Activated CD8-positive, alpha-beta memory T cell treated with anti-CD3 and anti-CD28 coated beads for 48 hours (primary cell): ENCODE measurements at places on chromosomes 11 and 22.

- no peak for DNase-seq
Measured at GRCh38 chr11:134841972-134842371, 429.9 kb upstream of the B3GAT1 start.

DNA sequence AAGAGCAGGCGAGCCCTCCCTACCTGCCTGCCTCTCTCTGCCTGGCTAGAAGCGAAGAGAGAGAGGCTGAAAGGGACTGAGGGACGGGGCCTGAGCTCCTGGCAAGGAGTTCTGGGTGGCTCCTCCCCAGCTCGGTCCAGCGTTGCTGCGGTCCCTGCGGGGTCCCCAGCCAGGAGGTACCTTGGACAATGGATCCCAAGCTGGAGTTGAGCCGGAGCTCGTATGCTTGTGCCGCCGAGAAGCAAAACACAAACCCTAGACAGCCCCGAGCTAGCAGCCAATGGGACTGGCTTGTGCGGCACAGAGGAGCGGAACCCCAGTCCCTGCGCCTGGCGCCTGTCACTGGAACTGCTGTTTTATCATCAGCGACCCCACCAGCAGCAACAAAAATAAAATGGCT, 18.3 kb downstream of the SLC25A18 start:
- no peak for DNase-seq

- DNase-seq, result peak; percentile 57
Measured at GRCh38 chr22:37230673-37231405, 13.2 kb downstream of the RAC2 start.

DNA sequence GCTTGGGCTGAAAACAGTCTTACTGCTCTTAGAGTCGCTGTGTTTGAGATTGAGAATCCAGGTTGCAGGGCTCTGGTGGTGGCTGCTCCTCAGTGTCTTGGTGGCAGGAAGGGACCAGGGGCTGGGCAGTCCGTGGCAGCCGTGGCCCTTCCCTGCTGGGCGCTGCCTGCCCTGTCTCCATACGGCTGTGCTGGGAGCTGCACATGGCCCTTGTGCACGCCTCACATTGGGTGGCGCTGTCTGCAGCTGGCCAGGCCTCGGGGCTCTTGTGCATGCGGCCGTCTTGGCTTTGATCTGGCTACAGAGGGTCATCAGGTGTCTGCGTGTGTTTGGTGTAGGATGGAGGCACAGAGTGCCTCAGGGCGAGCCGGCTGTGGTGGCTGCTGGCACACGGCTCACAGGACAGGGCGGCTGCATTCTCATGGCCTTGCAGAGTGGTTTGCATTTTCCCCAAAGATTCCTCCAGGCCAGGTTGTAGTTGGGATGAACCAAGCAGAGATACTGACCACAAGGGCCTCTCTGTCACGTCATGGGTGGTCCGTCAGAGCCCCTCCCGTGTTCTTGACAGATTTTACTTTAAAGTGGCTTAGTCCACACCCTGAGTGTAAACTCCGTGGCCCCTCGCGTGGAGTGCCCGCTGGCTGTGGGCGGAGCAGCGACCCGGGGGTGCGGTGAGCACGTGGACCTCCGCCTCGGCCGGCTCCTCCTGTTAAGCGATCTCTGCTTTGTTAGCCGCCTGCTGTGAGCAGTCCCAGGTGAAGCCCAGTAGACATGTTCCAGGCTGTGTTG, 34.7 kb downstream of the MUC6 start:
- no peak for DNase-seq

- DNase-seq, result no peak
Measured at GRCh38 chr11:111510311-111510710, 1.9 kb downstream of the BTG4 start.

- no peak for DNase-seq
Measured at GRCh38 chr22:19360300-19360792, 68.8 kb upstream of the CLTCL1 start.

- DNase-seq, result no peak
Measured at GRCh38 chr22:37534445-37534844, 15.2 kb upstream of the CARD10 start.

- no peak for DNase-seq
Measured at GRCh38 chr11:126137136-126137535, 74.3 kb downstream of the RPUSD4 start.

DNA sequence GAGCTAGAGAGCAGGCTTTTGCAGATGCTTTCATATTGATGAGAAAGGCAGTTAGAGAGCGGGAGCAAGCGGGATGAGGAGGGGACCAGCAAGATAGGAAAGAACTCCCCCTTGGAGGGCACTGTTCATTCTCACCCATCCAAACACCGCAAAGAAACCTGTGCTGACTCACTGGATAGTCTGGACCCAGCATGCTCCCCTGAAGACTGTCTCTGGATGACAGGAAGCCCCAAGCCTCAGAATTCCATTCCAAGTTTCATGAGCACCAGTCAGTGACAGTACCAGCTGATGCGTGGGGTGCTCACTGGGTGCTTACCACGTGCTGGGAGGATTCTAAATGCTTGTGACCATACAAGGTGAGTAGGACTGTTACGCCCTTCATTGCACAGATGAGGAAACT, 34.2 kb downstream of the MICAL3 start:
- no peak for DNase-seq

GRCh38 chr11:102393272-102393730, 46.3 kb downstream of the BIRC2 start:
- DNase-seq, result no peak

GRCh38 chr11:62022211-62022610, 54.8 kb upstream of the FTH1 start:
- DNase-seq, result no peak

DNA sequence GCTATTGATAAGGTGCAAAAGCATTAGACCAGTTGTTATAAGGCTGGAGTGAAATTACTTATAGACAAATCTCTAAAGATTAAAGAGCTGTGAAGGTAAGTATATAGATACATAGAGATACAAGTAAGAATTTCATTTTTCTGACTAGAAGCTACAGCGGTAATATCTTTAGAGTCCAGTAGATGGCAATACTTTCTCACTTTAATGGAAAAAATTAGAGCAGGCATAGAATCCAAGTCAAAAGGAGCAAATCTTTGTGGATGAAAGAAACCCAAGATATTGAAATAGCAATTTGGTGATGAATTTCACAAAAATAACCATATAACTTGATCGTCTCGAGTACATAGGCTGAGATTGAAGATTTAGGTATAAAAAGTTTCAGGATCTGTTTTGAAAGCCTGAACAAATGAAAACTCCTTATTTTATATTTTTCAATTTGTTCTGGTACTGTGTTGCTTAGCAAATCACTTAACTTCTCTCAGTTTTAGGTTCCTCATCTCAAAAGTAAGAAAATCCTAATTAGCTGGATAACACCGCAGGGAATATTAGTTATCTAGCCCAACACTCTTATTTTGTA, 81.9 kb downstream of the UVRAG start:
- DNase-seq, result no peak

GRCh38 chr11:2138431-2139122, 612 bp downstream of the IGF2 start:
- DNase-seq, result no peak

- DNase-seq, result no peak
Measured at GRCh38 chr22:19214078-19214473, 35.5 kb upstream of the SLC25A1 start.

GRCh38 chr22:45424241-45424731, 10.8 kb downstream of the RIBC2 start:
- DNase-seq, result no peak

DNA sequence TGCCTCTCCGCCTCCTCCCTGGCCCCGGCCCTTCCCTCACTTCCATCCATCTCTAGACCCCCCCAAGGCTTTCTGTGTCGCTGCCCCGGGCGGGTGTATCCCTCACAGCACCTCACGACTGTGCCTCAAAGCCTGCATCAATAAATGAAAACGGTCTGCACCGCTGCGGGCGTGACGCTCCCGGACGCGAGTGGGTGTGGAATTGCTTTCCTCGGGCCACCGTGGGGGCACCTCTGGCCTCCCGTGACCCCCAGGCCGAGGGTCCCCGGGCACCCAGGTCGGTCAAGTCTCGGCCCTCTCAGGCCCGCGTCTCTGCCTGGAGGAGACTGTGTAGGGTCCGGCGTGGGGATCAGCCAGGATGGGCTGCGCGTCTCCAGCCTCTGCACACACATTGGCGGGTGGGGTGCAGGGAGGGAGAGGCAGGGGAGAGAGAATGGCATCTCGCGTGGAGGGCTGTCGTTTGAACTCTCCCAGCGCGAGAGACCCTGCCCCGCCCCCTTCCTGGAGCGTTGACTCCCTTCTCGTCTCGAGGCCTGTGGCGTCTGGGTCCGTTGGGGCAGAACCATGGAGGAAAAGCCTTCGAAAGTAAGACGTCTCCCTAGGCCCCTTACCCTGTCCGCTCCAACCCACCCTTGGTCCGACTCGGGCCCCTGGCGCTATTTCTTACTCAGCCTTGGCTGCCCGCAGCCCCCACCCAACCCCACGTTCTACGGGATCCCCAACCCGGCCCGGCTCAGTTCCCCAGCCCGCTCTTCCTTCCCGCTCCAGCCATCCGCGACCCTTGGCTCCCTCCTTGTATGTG, at the start of gene CATSPERZ:
CATSPERZ (plus strand) TSS at position 512 of the 802 bp plus-strand sequence; CDS start at position 565, 53 bp downstream.
- no peak for DNase-seq

GRCh38 chr22:30265131-30265720, 1.4 kb downstream of the OSM start:
- DNase-seq, result no peak

GRCh38 chr11:122656073-122656630, 630 bp downstream of the UBASH3B start:
- DNase-seq, result peak; percentile 47

- no peak for DNase-seq
Measured at GRCh38 chr22:19546680-19547079, 22.5 kb upstream of the CLDN5 start.

- DNase-seq, result no peak
Measured at GRCh38 chr11:106306942-106307341, 229.5 kb downstream of the AASDHPPT start.

GRCh38 chr11:1844221-1845094, 5.7 kb downstream of the TNNI2 start:
- no peak for DNase-seq

DNA sequence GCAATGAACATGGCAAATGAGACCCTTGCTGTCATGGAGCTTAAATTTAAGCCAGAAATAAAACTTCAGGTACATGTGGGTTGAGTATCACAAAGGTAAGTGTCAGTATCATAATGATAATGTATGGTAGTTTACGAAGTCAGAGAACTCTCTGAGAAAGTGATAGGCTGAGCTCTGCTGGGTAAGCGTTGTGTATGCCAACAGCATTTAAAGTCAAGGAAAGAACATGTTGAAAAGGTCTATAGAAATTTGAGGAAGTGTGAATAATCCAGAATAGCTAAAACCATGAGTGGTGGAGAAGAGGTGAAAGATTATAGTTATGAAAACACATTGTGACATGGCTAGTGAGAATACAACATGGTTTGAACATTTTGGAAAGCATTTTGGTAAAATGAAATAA, 17.4 kb upstream of the CTSC start:
- DNase-seq, result no peak

DNA sequence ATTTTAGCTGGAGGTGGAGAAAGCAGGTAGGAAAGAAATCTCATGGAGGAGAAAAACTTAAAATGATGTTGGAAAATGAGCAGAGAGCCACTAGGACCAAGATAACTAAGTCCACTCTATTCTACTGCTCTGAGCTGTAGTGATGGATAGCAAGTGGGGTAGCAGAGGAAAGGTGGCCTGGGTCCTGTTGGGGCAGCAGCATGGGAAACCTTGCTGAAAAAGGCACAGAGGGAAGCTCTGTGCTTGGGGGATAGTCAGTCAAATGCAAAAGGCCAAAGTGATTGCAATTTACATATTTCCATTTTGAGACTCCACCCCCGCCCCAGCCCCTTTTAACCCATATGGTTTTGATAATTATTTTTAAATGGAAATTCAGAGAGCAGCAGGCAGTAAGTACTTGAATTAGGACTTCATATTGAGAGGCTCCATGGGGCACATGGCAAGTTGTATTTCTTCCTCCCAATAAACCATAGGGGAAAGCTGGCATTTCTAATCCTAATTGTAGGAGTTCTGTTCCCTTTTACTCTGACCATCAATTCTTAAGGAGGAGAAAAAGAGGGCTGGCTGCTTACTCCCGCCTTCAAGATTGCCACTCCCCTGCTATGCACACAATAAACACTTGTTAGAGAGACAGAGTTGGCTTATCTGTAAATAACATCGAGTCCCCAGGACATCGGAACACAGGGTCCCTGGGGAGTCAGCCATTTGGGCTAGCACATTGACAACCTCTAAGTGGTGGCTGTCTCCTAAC, 1341.5 kb upstream of the TENM4 start:
- no peak for DNase-seq

GRCh38 chr11:134752526-134752925, 340.5 kb upstream of the B3GAT1 start:
- DNase-seq, result no peak

GRCh38 chr11:34483106-34483874, 30.3 kb downstream of the ELF5 start:
- no peak for DNase-seq

- no peak for DNase-seq
Measured at GRCh38 chr22:47854251-47854650, 1091.8 kb downstream of the TBC1D22A start.

DNA sequence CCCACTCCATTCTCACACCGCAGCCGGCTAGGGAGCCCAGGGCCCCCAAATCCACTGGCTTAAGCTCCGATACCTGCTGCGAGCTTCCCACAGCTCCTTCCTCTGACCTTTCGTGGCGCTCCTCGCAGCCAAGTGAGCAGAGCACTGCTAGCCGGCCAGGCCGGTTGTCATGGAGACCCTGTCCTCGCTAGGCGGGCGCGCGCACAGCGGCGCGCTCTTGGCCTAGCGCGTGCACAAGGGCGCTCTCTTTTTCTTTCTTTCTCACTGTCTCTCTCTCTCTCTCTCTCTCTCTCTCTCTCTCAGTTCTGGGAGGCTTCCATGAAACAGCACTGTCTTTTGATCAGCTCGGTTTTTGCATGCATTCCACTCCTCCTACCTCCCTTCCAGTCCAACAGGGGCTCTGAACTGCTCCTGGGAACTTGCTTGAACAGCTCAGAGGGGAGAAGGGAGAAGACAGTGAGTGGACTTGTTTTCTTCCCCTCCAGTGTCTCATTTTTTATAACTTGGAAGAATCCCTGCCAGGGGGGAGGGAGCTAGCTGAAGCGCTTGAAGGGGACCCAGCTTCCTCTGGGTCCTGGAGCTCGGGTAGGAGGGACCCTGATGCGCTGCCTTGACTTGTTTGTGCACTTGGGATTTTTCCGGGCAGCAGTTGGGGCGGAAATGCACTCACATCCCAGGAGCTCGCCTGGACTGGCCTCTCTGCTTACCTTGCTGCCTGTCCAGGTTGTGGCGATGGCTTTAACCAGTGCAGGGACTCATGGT, 100.3 kb upstream of the AKIP1 start:
- DNase-seq, result no peak

- no peak for DNase-seq
Measured at GRCh38 chr22:27137871-27138337, 480.5 kb downstream of the MIAT start.
